ENCODE measurements at places on chromosomes 2 and 18.
A peak's percentile ranks its signal among the peaks of the same experiment; 100 is the strongest.

GRCh38 chr2:60312618-60313017, 240.8 kb downstream of the BCL11A start:
- DNase-seq: no peak

- DNase-seq: no peak
Measured at GRCh38 chr2:176641436-176641835, 372.2 kb downstream of the MTX2 start.

DNA sequence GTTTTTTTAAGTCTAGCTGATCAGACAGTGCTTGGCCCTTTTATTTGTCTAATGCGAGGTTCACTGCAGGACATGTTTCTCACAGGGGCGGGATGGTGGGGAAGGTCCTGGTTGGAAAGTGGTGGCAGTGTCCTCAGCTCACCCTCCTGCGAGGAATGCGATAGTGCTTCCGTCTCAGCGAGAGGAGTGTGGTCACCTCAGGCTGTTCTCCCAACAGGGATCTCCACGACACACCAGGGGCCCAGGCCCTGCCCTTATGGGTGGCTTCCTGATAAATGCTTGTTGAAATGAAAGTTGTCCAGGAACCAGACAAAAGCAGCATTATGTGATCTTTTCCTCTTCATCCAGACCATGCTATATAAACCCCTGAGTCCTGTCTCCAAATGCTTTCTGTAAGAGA, 70.1 kb downstream of the BOLA3 start:
- DNase-seq: peak; percentile 13

DNA sequence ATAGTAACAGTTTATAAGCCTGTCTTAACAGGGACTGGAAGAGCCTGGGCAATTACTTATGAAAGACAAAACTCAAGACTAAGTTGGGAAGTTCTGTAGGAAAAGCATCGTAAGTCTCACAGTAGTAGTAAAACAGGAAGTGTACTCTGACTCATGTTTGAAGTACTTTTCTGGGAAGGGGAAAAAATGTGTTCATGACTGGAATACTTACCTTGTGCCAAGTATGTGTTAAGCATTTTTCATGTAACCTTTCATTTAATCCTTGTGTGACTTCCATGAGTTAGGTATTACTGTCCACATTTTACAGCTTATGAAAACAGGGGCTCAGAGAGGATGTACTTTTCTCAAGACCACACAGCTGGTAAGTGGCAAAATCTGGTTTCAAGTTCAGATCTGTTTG, 13.7 kb upstream of the SKOR2 start:
- no peak for DNase-seq

DNA sequence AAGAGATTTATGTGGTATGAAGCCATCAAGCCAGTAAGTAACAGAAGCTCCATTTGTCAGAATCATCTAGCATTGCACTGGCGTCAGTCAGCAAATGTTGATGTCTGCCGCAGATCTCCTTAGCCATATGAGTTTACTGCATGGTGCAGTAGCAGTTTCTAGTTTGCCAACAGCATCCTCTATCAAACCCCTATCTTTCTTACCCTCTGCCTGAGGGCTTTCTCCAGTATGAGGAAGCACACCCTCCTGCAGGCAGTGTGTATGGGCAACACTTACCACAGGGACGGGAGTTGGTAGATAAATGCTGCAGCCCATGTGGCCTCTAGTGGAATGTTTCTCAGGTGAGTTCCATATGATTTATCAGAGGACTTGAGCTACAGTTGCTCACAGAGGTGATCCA, 63.7 kb downstream of the EFEMP1 start:
- no peak for DNase-seq

DNA sequence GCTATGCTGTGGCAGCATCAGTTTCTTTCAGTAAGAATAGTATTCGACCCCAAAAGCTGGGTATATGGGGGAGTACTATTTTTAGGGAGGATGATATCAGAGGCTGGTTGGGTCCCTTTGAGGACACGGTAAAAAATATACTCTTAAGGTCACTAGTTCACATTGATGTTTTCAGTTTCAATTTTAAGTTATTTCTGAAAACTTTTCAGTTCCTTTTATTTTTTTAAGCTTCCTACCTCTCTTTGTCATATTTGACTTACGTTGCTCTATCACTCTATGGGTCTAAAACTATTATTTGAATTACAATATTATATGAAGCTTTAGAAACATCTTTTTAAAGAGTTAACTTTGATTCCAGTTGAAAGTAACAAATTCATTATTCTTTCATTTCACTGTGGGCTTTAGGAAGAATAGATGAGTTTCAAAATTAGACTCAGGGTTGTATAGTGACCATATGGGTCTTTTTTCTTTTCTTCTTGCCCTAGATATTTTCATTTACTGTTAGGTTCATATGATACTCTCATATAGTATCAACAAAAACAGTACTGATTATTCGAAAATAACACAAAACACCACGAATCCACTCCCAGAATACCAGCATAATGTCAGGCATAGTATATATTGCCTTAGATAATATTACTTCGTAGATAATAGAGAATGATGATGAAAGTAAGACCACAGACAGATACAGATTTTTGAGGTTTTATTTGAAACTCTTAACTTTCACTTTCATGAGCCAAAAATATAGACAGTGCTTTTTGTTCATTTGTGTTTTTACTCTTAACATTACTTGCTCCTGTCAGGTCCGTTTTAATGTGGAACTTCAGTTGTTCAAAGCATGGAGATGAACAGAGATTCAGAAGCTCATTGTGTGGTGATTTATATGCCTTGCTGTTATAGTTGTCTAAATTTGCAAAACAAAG, 9.8 kb downstream of the RMDN2 start:
- no peak for DNase-seq

- no peak for DNase-seq
Measured at GRCh38 chr2:62229082-62229605, 33.2 kb downstream of the B3GNT2 start.

- DNase-seq: no peak
Measured at GRCh38 chr2:45612731-45613130, 1.7 kb upstream of the SRBD1 start.

DNA sequence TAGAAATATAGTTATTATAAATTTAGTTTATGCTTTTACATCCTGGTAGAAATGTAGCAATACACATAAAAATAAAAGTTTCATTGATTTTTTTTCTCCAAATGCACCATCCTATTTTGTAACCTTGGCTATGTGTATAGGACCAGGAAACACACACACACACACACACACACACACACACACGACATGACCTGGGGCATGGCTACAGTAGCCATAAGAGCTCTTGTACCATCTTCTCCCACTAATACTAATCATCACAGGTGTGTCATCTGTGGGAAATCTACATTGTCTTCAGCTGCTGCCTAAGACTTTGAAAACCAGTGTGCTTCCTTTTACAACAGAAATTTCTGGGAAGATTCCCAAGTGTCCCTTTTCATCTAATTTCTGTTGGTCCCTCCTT, 144.3 kb downstream of the MCFD2 start:
- no peak for DNase-seq

Measured in midbrain (tissue), 1 donor.